ENCODE measurements at places on chromosomes 7 and 10.

DNA sequence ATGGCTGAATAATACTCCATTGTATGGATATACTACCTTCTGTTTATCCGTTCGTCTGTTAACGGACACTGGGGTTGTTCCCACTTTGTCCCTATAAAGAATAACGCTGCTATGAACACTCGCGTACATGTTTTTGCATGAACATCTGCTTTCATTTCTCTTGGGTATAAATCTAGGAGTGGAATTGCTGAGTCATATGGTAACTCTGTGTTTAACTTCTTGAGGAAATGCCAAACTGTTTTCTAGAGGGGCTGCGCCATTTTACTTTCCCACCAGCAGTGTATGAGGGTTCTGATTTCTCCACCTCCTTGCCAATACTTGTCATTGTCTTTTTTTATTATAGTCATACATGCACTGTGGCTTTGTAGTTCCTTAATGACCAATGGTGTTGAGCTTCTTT is 20.6 kb upstream of the RASSF4 start:
- DNase-seq = no peak

DNA sequence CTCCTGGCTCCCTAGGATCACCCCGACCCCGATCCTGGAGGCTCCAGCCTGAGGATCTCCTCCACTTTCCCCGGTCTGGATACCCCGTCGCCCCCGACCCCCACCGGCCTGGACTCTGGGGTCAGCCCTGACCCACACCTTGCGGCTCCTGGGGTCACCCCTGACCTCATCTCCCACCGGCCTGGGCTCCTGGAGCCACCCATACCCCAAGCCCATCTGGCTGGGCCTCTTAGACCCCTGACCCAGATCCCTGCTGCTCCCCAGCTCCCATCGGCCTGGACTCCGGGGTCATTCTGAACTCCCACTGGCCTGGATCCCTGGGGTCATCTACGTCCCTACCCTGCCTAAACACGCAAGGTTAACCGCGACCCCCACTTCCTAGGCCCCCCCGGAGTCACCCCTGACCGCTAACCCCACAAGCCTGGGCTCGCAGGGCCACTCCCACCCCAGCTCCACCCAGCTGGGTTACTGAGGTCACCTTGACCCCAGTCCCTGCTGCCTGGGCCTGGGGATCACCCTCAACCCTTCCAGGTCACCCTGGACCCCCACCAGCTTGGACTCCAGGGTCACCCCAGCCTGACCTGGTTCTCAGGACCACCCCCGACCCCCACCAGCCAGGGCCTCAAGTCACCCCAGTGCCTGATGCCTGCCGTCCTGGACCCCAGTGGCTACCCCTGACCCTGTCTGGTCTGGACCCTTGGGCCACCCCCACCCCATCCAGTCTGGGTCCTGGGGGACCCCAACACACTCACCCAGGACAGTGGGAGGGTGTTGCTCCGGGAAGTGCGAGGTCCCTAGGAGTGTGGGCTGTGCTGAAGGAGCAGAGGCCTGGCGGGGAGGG is 1.2 kb downstream of the FOXK1 start:
- DNase-seq = no peak

GRCh38 chr7:33733870-33734650 is 171.3 kb upstream of the BMPER start:
- DNase-seq = no peak

GRCh38 chr10:119243488-119243887 is 36.1 kb downstream of the GRK5 start:
- DNase-seq = no peak

DNA sequence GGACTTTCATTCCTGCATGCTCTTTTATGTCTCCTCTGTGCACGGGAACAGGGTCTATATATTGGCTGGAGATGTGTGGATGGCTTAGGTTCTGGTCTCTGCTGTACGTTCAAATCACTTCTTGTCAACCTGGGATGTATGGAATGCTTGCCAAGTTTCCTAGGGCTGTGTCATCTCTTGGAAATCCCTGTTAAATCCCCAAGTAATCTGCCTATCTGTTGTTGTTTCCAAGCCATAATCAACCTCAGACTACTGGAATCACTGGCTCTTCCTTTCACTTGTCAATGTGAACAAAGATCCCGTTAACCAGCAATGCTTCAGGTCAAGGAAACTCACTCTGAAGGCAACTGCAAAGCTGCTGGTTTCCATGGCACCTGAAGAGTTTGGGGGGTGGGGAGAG is 93.3 kb upstream of the FAM171A1 start:
- DNase-seq = no peak

DNA sequence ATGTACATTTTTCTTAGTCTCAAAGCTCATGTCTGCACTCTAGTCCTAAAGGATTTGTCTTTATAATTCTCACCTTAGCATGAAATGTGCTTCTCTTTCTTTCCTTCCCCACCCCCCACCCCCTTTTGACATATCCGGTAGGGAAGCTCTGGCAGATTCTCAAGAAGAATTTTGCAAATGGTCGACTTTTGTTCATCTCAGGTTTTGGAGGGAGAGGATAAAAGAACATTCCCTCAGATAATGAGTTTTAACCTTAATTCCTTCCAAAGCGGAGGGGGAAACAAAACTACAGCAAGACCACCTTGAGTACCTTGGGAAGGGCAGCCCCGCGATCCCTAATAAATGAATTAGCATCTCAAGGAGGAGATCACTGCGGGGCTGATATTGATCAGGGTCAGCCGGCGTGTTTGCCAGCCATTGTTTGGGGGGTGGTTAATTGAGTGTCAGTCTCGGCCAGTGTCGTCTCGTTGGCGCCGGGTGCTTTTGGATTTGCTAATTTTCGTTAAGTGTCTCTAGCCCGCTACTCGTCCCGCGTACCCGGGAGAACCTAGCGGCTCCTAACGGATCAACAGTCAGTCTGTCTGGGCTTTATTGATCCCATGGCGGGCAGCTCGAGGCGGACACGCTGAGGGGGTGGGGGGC is 874 bp upstream of the BAMBI start:
- no peak for DNase-seq

- DNase-seq = no peak
These were observed 268.0 kb upstream of the SEMA3D start for GRCh38 chr7:85454904-85455303.

DNA sequence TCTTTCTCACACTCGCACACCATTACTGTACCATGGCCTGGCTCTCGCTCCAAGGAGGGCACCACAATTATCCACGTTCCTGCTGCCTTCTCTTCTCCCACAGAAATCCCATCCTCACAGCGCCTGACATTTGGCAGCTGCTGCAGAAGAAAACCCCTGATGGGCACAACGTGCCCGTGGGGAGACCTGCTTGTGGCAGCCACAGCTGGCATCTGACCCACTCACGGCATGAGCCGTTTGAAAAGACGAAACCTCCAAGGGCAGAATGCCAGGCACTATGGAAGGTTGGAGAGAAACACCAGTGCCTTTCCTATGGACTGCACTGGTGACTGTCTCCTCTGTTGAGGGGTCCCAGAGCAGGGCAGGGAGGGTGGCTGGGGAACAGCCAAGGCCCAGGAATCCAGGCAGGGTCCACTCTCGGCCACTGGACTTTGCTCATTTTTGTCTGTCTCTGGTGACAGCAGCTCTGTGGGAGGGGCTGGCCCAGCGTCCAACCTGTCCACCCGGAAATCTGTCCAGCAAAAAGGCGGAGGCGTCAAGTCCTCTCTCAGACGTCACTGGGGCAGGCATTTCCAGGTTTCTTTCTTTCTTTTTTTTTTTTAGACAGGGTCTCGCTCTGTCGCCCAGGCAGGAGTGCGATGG is 61.0 kb upstream of the MKRN1 start:
- no peak for DNase-seq

DNA sequence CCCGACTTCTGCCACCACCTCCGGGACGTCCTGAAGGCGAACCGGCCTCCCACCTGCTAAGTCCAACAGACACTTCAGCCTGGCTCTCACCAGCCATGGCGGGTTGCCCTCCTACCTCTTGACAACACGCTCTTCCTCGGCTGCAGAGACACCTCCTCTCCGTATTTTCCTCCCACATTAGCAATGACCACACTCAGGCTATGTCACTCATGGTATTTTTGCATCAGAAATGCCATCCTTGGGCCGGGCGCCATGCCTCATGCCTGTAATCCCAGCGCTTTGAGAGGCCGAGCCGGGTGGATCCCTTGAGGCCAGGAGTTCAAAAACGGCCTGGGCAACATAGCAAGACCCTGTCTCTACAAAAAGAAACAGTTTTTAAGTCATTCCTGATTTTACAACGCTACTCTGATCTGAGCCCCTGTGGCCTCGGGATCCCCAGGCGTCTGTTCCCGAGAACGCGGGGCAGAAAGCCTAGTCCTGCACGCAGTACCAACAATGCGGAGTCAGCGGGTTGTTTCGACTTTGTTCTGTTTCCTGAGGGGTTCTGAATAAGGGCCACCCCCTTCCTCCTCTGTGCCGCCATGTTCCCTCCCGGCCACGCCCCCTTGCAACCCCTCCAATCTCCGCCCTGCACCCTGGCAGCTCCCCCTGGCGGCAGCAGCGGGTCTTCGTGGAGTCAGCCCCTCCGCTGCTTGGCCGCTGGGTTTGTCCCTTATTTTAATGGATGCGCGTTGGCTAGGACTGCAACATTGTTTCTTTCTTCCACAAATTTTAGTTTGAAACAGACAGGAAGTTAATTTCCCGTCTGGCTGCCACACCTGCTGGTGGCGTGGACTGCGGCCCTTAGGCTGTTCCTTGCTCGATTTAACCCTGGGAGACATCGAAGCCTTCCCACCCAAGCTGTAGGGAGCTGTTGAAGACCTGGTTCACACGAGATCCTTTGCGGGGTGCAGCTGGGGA is 9.7 kb upstream of the ZFAND2A start:
- peak; percentile 70 for DNase-seq

- DNase-seq = no peak
These were observed 127.1 kb upstream of the TNS3 start for GRCh38 chr7:47709051-47709450.

DNA sequence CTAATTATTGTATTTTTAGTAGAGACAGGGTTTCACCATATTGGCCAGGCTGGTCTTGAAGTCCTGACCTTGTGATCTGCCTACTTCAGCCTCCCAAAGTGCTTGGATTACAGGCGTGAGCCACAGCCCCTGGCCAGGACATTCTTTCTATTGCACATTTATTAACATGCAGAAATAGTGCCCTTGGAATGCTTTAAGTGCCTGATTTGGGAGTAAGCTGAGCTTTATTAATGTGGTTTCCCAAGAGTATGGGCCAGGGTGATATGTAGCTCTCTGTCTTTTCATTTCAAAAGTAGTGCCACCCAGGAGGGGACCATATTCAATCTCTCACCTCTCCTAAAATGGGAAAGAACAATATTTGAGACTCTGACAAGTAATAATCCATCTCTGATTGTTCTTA is 970.7 kb downstream of the KCNMA1 start:
- DNase-seq = no peak

DNA sequence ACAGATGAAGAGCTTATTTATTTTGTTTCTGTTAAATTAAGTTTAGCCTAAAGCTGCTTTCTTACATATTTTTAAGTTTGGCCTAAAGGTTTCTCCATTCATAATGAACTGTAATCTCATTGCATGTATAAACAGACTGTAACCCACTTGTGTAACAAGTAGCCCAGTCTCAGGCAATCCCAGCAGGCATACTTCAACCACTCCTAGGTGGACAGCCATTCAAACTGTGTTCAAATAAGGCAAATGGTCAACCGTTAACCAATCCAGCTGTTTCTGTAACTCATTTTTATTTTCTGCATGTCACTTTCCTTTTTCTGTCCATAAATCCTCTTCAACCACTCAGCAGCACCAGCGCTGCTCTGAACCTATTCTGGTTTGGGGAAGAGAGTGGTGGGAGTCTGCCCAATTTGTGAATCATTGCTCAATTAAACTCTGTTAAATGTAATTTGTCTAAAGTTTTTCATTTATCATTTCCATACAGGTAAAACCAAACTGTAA is 35.9 kb downstream of the PHYHIPL start:
- no peak for DNase-seq

DNA sequence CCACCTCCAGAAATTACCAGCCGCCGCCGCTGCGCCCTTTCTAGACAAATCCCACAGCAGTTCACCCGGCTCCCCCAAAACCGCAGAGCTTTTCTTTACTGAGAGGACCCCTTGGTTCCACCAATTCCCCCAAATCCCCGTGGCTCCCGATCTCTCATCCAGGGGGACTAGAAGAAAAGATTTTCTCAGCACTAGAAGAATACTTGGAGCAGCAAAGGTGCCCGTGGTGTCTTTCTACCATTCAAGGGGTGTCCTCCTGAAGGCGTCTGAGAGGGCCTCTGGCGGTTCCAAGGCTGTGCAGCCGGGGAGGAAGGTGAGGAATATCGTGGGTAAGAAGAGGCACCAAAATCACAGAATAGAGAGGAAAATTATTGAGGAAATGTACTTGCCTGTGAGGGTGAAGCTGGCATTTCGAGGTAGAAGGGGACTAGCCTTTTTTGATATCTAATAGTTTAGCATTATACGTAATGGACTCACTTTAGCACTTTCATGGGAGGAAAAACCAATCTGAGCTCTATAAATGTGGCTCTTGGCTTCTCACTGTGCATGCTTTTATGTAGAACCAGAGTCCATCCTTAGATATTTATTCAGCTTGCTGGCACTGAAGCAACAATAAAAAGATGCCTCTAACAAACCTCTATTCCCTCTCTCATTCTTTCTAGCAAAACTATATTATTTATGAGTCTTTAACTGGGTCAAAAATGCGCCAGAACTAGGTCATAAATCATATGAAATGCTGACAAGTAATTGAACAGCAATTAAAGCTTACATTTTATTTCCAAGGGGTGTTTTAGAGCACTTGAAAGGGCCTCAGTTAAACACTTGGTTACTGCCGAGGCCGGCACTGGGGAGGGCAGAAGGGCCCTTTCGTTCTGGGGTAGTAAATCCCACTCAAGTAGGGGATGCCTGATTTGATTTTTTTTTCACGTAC is 13.8 kb upstream of the HOXA2 start:
- no peak for DNase-seq

- no peak for DNase-seq
These were observed 50.5 kb downstream of the CDK6 start for GRCh38 chr7:92785923-92786322.

GRCh38 chr10:96831200-96831866 is 765 bp upstream of the LCOR start:
- DNase-seq = no peak

- DNase-seq = no peak
These were observed 36.2 kb upstream of the EFCAB10 start for GRCh38 chr7:105617280-105618015.

GRCh38 chr10:102407425-102408130 is 11.0 kb downstream of the PSD start:
- DNase-seq = no peak

DNA sequence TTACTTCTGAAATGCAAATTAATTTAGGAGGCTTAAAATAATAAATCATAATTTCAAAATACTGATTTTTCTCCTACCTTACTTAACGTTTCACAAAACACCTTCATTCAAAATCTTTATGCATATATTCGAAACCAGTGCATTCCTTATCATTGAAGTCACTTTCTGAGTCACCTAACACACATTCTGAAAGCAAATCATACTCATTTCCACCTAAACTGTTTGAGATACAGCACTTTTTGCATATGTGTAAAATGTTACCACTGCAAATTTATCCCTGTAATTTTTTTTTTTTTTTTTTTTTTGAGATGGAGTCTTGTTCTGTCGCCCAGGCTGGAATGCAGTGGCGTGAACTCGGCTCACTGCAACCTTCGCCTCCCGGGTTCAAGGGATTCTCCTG is 15.7 kb downstream of the PPP3CB start:
- no peak for DNase-seq
